Suppressor macrophage treated with lipopolysaccharide for 4 hours (primary cell): ENCODE measurements at places on chromosomes 2 and 18.

- DNase-seq: no peak
Measured at GRCh38 chr18:24341361-24341760, 56.3 kb downstream of the OSBPL1A start.

DNA sequence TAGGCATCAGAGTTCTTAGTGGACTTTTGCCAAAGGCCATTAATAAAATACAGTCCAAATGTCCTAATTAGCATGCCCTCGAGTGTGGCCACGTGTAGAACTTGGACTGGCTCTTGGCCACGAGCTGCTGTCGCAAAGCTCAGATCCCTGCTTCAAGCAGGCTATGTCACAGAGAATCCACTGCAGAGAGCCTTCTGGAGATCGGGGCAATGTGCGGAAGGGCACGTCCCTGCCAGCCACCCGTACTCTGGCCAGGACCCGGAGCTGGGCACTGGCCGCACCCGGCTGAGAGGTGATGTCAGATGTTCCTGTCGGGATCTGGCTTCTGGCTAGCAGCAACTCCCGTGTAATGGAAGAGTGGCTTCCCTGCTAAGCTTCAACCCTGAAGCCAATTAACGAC lies 432.7 kb upstream of the ID2 start:
- no peak for DNase-seq

DNA sequence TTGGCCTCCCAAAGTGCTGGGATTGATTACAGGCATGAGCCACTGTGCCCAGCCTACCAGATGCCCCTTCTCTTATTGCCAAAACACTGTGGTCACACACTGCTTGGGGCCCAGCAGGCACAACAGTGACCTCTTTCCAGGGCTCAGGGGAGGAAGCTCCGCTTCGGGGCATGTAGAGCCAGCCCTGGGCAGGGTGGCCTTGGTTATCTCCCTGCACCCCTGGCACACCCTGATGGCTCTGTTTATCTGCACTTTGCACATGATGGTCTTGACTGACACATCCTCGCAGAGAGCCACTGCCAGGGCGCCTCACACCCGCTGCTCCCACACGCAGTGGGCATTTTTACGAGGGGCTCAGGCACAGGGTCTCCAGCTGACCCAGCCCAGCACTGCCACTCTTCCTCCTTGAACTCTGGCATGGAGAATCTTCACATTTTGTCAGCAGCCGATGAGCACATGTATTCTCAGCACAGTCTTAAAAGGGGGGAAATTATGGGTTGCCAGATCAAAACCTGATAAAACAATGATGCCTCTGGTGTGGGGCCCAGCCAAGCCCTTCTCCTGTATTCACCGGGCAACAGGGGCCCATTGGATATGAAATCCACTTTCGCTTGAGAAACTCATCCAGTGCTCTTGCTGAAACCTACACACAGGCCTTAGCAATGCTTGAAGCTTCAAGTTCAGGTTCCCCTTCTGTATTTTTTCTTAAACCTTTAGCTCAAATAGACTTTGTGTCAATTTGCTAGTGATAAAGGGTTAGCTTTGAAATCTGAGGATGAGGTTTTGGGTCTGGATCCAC lies 5.9 kb downstream of the GYPC start:
- DNase-seq: peak; percentile 16

DNA sequence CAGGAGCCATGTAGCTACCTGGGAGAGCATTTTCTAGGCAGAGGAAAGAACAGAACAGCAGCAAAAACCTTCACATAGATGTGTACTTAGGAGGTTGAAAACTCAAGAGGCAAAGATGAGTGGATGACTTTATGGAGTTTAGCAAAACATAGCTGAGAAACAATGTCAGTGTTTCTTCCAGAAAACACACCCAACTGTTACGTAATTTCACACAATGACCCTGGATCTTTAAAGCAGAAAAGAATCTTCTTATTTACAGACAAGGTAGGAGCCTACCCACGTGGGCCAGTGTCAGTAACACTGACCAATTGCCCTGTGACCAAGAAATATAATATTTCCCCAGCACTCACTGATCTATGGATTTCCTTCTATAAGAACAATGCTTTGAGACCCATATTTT lies 254.6 kb downstream of the CDH20 start:
- DNase-seq: no peak

DNA sequence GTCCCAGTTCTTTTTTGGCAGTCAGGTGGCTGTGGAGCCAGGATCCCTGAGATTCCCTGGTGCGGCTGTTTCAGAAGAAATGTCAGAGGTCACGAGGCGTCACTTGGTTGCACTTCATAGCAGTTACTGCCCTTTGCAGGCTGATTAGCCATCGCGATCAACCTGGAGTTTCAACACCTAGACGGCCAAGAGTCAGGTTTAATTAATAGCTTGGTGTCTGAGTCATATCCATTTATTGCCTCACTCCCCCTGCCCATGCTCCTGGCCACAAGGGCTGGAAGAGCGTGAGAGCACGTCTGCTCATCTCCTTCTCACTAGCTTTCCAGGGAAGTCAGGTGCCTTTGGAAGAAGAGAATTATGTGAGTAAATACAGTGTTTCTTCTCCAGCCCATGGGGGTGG lies 552.3 kb downstream of the TSN start:
- no peak for DNase-seq

GRCh38 chr2:196725218-196725617 lies 74.3 kb downstream of the GTF3C3 start:
- DNase-seq: no peak

- DNase-seq: no peak
Measured at GRCh38 chr2:2926858-2927175, 450.8 kb downstream of the EIPR1 start.

GRCh38 chr18:76391746-76392145 lies 103.3 kb downstream of the ZNF516 start:
- DNase-seq: no peak

- no peak for DNase-seq
Measured at GRCh38 chr2:20175267-20175666, 49.7 kb downstream of the SDC1 start.

DNA sequence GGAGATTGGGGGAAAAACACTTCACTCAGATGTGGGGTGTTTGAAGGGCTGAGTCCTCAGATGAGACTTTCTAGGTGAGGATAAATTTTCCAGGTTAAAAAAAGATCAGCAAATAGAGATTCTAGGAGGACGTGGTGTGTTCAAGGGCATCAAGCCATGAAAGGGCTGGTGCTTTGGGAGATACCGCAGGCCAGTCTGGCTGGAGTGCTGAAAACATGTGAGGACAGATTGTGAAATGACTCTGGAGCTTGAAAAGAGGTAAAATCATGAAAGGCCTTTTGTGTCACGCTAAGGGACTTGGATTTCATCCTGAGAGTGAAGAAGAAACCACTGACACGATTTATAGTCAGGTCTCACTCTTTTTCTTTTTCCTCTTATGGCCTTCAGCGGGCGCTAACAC lies 320.5 kb downstream of the DPP10 start:
- no peak for DNase-seq

DNA sequence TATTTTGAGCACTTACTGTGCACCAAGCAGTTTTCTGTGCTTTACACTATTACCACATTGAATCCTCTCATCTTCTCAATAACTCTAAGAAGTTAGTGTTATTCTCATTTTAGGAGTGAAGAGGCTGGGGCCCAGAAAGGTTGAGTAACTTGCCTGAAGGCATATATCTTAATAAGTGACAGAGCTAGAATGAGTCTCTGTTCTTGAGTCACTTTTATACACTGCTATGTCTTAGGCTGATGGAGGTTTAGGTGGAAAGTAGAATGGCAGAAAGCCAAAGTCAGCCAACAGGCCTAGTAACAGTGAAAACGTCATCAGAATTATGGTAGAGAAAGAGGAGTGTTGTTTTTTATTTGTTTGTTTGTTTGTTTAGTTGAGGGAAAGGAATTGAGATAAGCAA lies 27.9 kb upstream of the RPE start:
- DNase-seq: no peak

DNA sequence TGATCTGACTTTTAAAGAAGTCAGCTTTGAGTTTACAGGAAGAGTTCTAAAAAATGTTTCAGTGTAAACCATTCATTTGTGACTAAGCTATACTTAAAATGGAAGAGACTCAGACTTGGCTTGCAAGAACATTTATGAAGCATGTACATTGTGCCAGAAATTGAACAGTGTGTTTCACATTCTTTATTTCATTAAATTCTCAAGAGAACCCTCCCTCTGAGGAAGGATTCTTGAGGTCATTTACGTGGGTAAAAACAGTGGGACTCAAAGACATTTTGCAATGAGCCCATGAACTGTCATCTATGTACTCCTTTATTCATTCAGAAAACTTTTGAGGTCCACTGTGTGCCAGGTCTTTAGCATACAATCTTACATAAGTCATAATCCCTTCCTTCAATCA lies 143.6 kb upstream of the ZNF521 start:
- no peak for DNase-seq

- no peak for DNase-seq
Measured at GRCh38 chr18:58511897-58512581, 116.9 kb downstream of the ALPK2 start.

- peak; percentile 59 for DNase-seq
Measured at GRCh38 chr2:237900891-237901831, 41.7 kb downstream of the RAMP1 start.

DNA sequence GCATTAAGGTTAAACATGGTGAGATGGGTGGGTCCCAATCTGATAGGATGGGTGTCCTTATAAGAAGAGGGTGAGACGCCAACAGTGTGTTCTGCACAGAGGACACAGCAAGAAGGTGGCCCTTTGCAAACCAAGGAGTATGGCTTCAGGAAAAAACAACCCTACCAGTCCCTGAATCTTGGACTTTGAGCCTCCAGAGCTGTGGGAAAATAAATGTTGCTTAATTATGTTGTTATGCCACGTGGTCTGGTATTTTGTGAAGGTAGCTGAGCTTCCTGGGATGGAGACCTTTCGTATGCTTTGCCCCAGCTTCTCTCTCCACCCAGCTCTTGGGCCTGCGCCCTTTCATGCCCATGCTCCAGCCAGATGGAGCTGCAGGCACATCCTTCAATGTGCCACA lies 114.2 kb upstream of the EPC2 start:
- no peak for DNase-seq

GRCh38 chr2:172624996-172625395 lies 69.1 kb downstream of the PDK1 start:
- DNase-seq: no peak

GRCh38 chr2:181895818-181896217 lies 4.3 kb downstream of the ITPRID2 start:
- no peak for DNase-seq

GRCh38 chr2:226357816-226358215 lies 441.8 kb downstream of the IRS1 start:
- no peak for DNase-seq

DNA sequence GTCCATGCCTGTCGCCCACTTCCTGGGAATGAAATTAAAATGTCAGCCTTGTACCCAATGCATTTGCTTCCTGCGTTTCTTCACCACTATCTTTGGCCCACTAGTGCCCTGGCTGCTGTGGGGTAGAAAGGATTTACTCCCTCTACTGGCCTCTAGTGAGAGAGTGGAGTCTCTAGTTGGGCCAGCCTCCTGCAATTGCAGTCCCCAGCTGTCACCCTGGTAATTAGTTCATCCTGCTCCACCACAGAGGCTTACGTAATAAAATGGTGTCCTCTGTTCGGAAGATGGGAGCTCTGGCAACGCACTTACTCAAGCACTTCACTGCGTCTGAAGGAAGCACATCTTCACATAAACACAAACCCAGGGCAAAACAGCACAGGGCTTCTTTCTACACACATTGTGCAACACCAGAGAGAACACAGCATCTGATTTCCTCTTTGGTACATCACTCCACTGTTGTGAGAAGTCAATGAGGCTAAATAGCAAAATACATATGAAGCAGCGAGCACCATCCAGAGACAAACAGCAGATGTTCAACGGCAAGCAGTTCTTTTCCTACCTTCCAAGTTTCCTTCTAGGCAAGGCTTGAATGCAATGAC lies 274.6 kb downstream of the LRATD1 start:
- no peak for DNase-seq

GRCh38 chr2:166881177-166881576 lies 7.1 kb upstream of the XIRP2 start:
- DNase-seq: no peak

GRCh38 chr2:216015722-216016464 lies 2.5 kb upstream of the MREG start:
- peak; percentile 61 for DNase-seq

DNA sequence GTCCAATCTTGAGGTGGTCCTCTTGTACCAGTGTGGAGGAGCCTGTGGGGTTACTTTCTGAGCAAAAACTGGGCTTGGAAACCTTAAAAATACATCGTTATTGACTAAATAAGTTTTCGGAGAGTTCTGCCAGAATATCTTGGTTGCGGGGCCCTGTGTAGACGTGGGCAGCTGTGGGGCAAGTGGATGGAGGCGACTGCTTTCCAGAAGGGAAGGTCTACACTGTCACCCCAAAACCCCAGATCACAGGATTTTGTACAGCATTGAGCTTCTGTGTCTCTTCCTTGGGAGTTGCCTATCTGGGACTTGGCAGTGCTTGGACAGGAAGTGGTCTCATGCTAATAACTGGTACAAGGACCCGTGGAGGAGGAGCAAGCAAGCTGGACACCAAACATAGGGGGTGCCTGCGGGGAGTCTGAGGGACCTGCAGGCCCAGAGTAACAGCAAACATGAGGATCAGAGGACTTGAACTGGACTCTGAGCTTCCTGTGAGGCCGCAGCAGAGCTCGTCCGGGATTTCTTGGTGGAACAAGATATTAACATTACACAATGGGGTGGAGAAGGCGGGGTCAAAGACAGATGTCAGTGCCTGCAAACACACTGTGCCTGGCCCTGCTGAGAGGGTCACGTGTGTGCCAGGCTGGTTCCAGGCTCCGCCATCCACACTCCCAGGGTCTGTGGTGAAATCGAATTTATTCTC lies 48.0 kb upstream of the CTLA4 start:
- no peak for DNase-seq

DNA sequence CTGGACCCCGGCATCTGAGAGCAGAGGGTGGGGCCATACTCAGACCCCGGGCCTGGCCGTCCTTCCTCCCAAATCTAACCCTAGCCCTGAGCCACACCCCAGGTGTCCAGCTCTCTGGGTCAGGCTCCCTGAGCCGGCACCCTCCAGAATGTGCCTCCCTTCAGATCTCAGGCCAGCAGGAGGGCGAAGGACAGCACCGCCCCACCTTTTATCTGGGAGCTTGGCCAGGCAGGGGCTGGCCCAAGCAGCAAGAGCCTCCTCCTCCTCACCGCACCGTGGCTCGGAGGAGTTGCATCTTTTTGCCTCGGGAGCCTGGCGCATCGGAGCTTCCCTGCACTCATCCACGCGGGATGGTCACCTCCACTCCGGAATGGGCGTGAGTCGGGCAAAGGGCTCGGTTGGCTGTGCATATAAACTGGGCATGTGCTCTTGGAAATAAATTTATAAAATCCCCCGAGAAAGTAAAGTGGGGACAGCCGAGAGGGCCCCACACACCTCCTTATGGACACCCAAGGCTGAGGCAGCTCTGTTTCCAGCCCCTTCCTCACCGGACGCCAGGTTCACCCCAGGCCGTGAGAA lies 69.1 kb upstream of the CTDP1 start:
- no peak for DNase-seq

- no peak for DNase-seq
Measured at GRCh38 chr2:233492078-233492477, 74.5 kb downstream of the USP40 start.

GRCh38 chr2:36351736-36352349 lies 3.7 kb upstream of the CRIM1 start:
- peak; percentile 78 for DNase-seq

- no peak for DNase-seq
Measured at GRCh38 chr2:89842180-89842908, 1150.9 kb downstream of the RPIA start.
